ENCODE measurements at places on chromosomes 1 and 21. TPM values are rescaled to one million over a fixed set of nuclear protein-coding genes. Genes with fewer than 3 reads are reported as not detected.

The GJC2 gene
- total RNA-seq: 1.2 TPM

The LDLRAD1 gene
- not detected for total RNA-seq

The NECTIN4 gene
- not detected for total RNA-seq

The BGLAP gene
- not detected for total RNA-seq

The FAM167B gene
- 9.5 TPM for total RNA-seq

The PSEN2 gene
- total RNA-seq: 23.0 TPM

The PDZK1 gene
- total RNA-seq: not detected

GRCh38 chr1:110505596-110505995 lies 13.4 kb downstream of the KCNA10 start:
- no peak for DNase-seq
- H3K36me3 ChIP-seq: no peaks in the 10 kb centered on the region
- no peak overlapping the region for H3K4me3 ChIP-seq
- H3K27ac ChIP-seq: no peak overlapping the region

- no peak overlapping the region for H3K4me3 ChIP-seq
- no peaks in the 10 kb centered on the region for H3K27me3 ChIP-seq
- H3K4me1 ChIP-seq: no peaks in the 10 kb centered on the region
Observed at GRCh38 chr1:44261962-44262361, 48.7 kb downstream of the DMAP1 start.

DNA sequence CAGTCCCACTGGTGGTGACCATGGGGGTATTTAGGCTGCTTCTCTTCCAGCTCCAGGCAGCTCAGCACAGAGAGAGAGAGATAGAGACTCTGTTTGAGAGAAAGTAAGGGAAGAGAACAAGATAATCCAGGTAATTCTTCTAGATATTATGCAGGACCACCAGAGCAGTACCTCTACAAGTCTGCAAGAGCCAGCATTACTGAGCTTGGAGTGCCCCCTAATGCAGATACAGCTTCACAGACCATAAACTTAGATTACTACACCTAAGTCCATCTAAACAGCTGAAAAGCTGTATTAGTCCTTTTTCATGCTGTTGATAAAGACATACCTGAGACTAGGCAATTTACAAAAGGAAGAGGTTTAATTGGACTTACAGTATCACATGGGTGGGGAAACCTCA lies 570.3 kb downstream of the LRRIQ3 start:
- no peak overlapping the region for H3K27ac ChIP-seq
- no peaks in the 10 kb centered on the region for H3K36me3 ChIP-seq
- no peaks in the 10 kb centered on the region for H3K27me3 ChIP-seq
- H3K4me1 ChIP-seq: no peaks in the 10 kb centered on the region
- no peak for DNase-seq
- H3K4me3 ChIP-seq: no peak overlapping the region

- no peak overlapping the region for H3K27ac ChIP-seq
- H3K27me3 ChIP-seq: no peaks in the 10 kb centered on the region
- DNase-seq: no peak
- no peak overlapping the region for H3K4me3 ChIP-seq
- no peaks in the 10 kb centered on the region for H3K4me1 ChIP-seq
- no peaks in the 10 kb centered on the region for H3K36me3 ChIP-seq
Observed at GRCh38 chr1:81208441-81208840, 592.3 kb upstream of the ADGRL2 start.

- DNase-seq: no peak
- H3K4me1 ChIP-seq: no peaks in the 10 kb centered on the region
- H3K4me3 ChIP-seq: no peak overlapping the region
- no peak overlapping the region for H3K27ac ChIP-seq
- peaks cover 54% of the 10 kb centered on the region for H3K27me3 ChIP-seq
- H3K36me3 ChIP-seq: no peaks in the 10 kb centered on the region
Observed at GRCh38 chr1:18444563-18444962, 36.2 kb upstream of the KLHDC7A start.
